ENCODE measurements at places on chromosomes 1 and 21.

GRCh38 chr1:244727871-244728474 is 75.0 kb downstream of the DESI2 start:
- DNase-seq = no peak

DNA sequence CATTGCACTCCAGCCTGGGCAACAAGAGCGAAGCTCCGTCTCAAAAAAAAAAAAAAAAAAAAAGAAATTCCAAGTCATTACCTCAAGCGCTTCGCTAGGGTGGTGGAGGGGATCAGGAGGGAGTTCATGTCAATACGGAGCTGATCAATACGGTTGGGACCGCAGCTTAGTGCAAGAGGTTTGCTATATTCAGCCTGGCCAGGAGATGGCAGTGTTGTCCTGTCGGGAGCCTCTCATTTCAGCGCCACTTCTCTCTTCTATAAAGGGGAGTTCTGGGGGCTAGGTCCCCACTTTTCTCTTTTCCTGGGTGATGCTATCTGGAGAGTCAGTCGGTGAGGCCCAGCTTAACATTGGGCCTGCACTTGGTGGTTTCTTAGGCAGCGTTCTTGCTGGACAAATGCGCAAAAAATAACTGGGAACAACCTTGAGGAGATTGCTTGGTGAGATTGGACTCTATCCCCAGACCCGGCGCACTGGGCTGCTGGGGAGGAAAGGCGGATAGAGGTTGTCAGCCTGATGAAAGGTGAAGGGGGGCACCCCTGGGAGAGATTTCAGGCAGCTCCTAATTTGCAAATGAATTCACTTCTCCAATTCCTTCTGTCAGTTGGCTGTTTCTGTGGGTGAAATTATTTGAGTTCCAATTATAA is 40.4 kb downstream of the KIAA0040 start:
- peak; percentile 43 for DNase-seq

DNA sequence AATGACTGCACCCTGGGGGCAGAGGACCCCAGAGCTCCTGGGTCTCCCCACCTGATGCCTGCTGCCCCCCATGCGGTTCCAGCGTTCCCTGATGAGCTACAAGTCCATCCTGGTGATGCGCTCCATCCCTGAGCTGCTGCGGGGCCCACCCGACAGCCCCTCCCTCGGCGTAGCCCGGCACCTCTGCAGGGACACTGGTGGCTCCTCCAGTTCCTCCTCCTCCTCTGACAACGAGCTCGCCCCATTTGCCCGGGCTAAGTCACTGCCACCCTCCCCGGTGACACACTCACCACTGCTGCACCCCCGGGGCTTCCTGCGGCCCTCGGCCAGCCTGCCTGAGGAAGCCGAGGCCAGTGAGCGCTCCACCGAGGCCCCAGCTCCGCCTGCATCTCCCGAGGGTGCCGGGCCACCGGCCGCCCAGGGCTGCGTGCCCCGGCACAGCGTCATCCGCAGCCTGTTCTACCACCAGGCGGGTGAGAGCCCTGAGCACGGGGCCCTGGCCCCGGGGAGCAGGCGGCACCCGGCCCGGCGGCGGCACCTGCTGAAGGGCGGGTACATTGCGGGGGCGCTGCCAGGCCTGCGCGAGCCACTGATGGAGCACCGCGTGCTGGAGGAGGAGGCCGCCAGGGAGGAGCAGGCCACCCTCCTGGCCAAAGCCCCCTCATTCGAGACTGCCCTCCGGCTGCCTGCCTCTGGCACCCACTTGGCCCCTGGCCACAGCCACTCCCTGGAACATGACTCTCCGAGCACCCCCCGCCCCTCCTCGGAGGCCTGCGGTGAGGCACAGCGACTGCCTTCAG is 35.5 kb downstream of the TRIM11 start:
- peak; percentile 55 for DNase-seq

DNA sequence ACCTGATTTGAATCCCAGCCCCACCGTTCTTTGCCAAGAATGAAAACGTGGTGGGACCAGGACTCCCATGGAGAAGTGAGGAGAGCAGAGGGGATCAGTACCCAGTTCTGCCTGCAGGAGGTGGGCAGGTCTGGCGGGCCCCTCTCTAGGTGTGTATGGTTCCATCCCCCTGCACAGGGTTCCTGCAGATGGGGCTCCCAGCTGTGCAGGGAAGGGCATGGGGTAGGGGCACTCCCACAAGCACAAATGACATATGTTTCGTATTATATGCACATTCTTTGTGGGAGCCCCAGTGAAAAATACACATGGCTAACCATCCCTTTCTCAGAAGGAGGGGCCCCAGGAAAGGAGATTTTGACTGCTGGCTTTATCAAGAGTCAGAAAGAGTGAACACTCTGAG is 144.6 kb downstream of the PLPP3 start:
- no peak for DNase-seq

DNA sequence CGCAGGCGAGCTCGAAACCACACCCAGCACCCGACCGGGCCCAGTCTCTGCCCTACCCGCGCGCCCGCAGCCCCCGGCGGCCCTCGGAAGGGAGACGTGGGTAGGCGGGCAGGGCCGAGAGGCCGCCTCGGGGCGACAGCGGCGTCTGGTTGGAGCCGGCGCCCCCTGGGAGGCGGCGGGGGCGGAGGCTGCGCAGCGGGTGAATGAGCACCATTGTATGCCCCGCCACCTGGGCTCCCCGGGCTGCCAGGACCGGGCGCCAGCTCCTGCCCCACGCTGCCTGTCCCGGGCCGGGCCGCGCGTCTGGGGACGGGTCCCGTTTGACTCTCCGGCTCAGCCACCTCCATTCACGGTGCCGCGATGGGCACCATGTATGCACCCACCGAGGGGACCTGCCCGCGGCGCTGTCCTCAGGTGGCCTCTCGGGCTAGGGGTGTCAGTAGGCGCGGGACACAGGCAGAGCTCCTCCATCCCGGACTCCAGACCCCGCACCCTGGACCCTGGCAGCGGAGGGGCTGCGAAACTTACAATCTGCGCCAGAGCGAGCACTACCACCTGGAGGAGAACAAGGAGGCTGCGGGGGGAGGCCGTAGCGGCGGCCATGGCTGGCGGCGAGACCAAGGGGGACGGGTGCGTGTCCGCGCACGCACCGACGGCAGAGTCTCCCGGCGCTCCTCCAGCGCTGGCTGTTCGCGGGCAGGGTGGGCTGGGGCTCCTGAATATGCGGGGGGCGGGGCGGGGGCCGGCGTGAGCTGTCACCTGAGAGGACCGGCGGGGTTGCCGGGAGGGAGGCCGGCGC is at the start of gene COL9A2:
TSS of gene COL9A2 (minus strand) at position 692 of the 799 bp plus-strand sequence. CDS start at position 603, 89 bp downstream.
- DNase-seq = peak; percentile 33

DNA sequence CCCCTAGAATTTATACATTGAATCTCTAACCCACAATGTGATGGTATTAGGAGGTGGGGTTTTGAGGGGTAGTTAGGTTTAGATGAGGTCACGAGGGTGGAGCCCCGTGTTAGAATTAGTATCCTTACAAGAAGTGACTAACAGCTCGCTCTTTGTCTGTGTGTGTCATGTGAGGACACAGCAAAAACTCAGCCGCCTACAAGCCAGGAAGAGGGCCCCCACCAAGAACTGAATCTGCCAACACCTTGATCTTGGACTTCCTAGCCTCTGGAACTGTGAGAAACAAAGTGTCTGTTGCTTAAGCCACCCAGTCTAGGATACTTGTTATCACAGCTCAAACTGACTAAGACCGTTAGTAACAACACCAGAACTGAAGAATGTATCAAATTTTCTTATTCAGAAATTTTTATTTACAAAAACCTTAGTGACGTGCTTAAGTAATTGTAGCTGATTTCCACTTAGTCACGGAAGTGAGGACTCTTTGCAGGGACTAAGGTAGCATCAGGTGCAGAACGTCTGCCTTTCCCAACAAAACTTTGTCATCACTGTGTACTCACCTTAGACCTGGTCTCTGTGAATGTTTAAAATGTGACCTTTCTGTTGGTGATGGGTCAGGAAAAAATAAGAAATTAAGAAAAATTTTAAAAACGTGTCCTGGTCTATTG is 24.5 kb upstream of the LRRC8C start:
- DNase-seq = no peak

GRCh38 chr1:87030740-87031690 is 116.6 kb downstream of the HS2ST1 start:
- no peak for DNase-seq

DNA sequence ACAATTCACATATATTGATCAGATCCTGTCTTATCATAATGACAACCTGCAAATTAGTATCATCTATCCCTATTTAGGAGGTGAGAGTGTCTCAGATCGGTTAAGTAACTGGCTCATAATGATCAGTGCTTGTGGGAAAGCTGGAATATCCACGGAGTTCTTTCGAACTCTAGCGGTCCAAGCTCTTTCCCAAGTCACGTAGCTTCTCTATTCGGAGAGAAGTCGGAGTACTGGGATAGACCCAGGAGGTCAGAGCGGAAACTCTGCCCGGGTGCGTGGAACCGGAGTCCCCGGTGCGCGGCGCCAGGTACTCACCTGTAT is 339 bp downstream of the PTGS2 start:
- no peak for DNase-seq

DNA sequence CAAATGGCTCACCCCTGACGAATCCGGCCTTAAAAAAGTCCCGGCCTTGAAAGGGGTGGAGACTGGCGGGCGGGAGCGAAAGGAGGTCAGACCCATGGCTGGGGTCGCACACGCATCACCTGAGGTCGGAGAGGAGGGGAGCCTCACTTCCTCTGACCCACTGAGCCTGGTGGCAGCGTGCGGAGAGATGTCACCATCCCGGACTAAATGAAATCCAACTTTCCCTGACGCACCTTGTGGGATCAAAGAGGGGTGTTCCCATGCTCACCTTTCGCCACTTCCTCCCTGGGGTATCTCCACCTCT is 709 bp upstream of the SLC41A1 start:
- DNase-seq = no peak

DNA sequence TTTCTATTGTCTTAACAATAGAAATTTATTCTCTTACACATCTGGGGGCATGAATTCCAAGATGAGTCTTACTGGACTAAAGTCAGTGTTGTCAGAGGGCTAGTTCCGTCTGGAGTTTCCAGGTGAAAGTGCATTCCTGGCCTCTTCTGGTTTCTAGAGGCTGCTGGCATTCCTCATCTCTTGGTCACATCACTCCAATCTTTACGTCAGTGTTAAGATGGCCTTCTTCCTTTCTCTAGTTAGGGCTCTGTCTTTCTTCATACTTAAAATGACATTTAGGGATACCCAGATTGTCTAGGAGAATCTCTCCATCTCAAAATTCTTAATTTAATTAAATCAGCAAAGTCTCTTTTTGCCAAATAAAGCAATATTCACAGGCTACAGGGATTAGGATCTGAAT is 13.3 kb upstream of the PDC start:
- peak; percentile 52 for DNase-seq

- DNase-seq = no peak
Measured at GRCh38 chr1:168498956-168499687, 44.7 kb downstream of the XCL2 start.

DNA sequence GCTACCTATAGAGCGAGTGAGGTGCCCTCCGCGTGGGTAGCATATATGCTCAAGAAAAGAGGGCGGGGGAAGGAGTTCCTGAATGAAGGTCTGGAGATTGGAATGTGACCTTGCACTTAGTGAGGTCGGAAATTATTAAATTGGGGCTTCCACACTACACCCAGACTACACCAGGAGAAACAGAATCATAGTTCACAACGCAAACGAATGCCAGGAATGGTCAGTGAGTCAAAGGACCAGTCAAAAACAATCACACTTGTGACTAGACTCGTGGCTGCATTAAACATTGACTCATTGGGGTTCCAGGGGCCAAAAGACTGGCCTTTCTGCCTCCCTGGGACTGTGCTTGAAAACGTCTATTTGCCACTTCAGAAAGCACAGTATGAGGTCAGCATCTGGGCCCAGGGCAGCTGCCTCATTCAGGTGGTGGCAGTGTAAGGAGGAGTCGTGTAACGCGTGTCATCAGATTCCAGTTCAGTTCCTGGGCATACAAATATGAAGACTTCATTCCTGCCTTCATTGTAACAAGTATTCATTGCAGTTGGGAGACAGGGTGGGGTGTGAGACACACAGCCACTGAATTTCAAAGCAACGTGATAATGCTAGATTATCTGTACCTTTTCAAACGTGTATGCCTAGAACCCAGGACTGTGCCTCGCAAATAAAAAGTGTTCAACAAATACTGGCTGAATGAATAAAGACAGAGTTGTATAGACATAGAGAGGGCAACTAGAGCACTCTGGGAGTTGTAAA is at the start of gene YOD1:
TSS of gene YOD1 (minus strand) at position 18 of the 753 bp plus-strand sequence. CDS start 178 bp downstream, outside the sequence.
- peak; percentile 99 for DNase-seq

GRCh38 chr1:245094092-245094491 is 60.7 kb upstream of the KIF26B start:
- DNase-seq = no peak

DNA sequence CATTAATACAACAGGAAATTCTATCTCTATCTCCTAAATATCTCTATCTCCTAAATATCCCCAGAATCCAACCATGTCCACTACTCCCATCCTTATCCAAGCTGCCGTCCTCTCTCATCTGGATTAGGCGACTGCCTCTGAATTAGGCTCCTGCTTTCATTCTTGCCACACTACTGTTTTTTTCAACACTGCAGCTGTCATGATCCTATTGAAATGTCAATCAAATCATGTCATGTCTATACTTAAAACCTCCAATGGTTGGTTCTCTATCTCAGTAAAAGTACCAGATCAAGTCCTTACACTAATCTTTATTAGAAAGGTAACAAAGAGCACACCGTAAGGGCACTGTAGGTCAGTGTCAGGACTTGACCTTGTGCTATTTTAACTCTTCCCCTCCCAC is 82.0 kb upstream of the NFIA start:
- DNase-seq = no peak

DNA sequence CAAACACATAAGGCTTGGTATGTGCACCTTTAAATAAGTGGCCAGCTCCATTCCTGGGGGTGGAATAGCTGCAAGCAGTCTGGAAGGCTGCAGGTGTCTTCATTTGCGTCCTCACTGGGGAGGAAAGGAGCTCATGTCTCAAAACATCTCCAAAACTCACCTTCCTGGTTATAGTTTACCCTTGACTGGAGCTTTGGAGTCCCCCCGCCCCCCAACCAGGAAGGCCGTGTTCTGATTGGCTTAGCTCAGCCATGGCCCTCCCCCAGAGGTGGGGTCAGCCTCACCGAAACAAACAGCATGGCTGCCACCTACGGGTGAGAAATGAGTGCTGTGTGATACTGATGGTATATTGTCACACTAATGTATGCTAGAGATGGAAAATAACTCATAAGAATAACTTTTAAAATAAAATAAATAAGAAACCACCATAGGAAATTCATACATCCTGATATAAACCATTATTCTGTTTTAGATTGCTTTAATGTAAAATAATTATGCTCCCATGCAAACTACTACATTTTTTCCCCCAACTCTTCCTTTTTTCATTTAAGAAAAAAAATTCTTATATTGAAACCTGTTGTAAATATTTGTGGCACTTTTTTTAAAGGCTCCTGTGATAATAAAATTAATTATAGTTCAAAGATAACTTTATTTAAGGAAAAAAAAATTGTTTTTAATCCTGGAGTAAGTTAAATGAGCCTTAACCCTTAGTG is 90.8 kb downstream of the ZP4 start:
- DNase-seq = peak; percentile 85

Measured in kidney tubule cell (primary cell).